ENCODE measurements at places on chromosomes 4 and X.
A peak's percentile ranks its signal among the peaks of the same experiment; 100 is the strongest.

DNA sequence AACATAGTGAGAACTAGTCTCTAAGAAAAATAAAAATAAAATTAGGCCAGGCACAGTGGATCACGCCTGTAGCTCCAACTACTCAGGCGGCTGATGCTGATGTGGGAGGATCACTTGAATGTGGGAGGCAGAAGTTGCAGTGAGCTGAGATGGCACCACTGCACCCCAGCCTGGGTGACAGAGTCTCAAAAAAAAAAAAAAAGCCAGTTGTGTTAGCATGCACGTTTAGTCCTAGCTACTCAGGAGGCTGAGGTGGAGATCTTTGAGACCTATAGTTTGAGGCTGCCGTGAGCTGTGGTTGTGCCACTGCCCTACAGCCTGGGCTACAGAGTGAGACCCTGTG, 2.5 kb downstream of the DCK start:
- DNase-seq = no peak

DNA sequence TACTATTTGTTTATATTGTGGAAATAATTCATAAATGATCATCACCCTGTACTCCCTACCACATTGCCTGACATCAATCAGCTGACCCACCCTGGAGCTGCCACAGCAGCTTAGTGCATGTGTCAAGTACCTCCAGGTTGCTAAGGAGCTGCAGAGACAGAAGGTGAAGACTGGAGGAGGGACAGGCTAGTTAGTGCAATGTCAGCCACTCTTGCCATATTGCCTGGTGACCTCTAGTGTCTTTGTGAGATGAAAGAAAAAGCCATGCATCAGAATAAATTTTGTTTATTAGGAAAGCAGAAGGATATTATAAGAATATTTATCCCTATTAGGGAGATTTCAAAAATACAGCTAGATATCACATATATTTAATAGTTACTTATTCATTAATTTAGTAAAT, 243.9 kb upstream of the FAT4 start:
- peak; percentile 12 for DNase-seq

DNA sequence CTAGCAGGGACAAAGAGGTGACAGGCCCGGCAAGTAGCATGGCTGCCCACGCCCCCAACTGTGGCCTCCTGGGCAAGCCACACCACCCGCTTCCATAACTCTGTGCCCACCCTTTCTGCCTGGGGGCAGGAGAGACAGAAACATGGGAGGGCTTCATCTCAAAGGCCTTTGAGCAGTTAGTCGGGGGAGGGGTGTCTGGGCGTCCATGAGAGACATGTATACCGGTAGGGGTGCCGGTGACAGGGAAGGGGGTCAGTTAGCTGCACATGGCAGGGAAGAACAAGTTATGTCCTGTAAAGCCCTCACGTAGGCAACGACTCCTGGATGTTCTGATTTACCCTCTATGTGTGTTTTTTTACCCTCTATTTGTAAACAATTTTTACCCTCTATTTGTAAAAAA, 9.3 kb downstream of the PDZD4 start:
- no peak for DNase-seq

DNA sequence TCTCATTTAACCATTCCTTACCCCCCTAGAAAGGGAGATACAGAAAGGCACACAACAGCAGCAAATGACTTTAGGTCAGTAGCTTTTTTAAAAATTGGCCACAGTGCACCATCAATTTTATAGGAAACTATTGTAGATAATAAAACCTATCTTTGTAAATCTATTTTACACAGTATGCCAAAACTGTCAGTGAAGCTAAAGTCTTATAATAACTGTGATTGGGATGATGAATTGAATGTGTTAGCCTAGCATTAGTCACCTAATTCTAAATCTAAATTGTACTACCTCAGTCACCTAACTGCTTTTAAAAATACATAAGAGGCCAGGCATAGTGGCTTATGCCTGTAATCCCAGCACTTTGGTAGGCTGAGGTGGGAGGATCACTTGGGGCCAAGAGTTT, 44.2 kb downstream of the SH3RF1 start:
- no peak for DNase-seq

DNA sequence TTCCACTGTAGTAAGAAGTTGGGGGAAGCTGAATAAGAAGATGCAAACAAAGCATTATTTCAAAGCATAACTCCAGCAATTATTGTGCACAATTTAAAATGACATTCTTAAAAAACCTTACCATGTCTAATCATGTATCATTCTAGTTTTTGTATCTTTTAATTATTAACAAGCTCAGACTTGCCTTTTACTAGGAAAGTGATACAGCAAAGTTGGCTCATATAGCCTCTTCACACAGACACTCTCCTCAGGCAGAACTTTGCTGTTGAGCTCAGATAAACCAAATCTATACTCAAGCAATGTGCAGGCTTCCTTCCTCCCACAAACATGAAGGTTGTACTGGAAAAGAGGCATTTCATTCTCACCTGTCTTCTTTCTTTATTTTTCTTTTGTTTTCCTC, 358.7 kb upstream of the EMCN start:
- DNase-seq = peak; percentile 5

DNA sequence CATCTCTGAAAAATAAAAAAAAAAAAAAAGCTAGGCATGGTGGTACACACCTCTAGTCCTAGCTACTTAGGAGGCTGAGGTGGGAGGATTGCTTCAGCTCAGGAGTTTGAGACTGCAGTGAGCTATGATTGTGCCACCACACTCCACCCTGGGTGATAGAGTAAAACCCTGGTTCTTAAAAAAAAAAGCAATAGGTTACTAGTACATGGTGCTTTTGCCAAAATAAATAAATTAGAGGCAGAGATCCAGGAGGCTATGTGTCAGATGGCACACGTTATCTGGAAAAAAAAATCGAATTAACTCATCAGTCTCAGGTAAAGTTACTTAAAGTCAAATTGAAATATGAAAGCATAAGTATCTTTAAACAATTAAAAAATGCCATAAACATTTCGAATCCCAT, 94.3 kb downstream of the VCX3A start:
- no peak for DNase-seq

DNA sequence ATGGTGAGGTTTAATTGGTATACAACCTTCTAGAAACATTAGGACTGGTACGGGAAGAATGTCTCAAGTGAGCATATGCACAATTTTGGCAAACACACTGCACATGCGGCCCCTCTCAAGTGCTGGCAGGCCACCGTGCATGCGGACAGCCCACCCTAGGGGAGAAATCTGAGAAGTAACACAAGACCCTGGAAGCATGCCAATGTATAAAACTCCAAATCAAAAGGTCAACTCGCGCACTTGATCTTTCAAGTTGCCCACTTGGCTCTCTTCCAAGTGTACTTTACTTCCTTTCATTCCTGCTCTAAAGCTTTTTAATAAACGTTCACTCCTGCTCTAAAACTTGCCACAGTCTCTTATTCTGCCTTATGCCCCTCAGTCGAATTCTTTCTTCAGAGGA, 488.3 kb downstream of the CFAP47 start:
- DNase-seq = no peak

- peak; percentile 68 for DNase-seq
Measured at GRCh38 chrX:123188081-123188480, 4.0 kb downstream of the GRIA3 start.

DNA sequence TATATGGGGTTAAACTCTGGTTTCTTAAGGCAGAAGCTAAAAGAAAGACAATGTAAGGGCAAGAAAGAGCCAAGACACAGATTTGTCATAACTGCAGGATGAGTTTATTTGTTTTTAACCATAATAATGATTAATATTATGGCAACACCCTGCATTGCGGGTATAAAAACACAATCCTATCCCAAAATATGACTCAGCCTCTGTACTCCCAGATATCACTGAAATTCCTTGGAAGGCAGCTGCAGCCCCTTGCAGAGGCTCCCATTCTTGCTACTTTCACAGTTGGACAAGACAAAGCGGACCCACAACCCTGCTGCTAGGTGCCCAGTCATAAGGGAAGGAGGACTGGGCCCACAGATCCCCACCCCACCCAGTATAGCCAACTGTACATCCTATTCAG, 20.4 kb upstream of the FGF16 start:
- DNase-seq = no peak

DNA sequence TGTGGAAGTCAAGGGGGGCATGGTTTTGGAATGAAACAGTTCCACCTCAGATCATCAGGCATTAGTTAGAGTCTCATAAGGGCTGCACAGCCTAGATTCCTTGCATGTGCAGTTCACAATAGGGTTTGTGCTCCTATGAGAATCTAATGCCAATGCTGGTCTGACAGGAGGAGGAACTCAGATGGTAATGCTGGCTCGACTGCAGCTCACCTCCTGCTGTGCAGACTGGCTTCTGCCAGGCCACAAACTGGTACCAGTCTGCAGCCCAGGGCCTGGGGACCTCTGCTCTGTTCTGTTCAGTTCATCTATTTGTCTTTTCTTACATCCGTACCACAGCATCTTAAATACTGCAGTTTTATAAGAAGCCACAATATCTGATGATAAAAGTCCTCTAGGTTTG, 12.2 kb upstream of the MSL3 start:
- DNase-seq = no peak

DNA sequence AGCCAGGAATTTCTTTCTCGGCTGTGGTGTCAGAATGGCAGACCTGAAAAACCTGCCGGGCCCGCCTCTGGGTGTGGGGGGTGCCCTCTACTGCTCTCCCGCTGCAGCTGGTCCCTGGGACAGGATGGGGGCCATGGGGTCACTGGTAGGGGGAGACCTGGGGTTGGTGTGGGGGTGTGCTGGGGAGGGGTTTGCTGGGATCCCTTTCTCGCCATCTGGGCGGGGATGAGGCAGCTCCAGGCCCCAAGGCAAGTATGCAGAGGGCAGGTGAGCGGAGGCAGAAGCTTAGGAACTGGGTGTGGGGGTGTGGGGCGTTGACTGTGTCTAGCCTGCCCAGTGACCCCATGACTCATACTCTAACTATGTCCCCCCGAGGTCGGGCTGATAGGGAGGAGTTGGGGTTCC, 884 bp downstream of the CCDC120 start:
- DNase-seq = no peak

DNA sequence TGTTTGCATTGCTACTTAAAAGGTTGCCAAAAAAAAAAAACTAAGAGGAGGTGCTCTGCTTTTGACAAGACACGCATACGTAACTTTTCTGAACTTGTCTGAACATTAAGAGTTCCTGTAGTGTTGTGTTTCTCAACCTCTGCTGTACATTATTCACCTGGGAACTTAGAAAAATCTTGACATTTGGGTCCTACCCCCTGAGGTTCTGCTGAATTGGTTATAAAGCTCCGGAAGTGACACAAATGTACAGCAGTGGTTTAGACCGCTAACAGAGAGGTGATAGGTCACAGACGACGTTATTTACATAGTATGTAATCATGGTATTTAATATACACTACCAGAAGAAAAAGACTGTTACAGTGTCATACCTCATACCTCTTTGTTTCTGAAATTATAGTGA, 61.1 kb downstream of the CPEB2 start:
- no peak for DNase-seq

DNA sequence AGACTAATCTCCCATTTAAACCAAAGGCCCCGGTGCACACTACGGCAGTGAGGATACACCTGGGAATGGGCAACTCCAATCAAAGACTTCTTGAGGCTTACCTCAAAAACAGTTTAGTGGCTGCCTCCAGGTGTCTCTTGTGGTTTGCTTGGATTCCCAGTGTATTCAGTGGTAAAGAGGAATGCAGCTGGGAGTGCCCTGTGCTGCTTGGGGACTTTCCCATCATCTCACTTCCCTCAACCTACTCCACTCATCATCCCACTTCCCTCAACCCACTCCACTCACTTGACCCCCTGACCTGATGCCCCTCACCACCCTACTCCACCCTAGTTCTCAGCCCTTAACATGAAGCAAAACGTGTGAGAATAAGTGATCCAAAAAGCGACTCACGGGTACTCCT, 177.3 kb upstream of the ETNPPL start:
- peak; percentile 62 for DNase-seq

DNA sequence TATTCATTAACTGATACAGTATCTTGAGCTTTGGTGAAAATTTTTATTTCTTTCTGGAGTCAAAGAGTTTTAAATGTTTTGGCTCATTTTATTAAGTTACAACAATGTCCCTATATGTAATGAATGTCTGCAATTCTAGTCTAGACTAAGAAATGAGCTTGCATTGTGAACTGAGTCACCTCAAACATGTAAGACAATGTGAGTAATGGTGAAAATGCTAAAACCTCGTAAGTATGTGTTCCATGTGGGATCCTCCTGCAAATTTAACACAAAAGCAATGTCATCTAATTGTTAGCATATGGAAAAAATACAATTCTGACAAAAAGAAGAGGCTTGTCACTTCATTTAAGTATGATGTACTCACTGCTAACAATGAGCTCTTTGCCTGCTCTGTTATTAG, 480.5 kb upstream of the FSTL5 start:
- no peak for DNase-seq

GRCh38 chr4:14452764-14453163, 549.5 kb upstream of the CPEB2 start:
- DNase-seq = no peak

GRCh38 chr4:15378062-15378461, 49.8 kb upstream of the C1QTNF7 start:
- peak; percentile 77 for DNase-seq

GRCh38 chr4:76504613-76505465, 69.8 kb downstream of the SHROOM3 start:
- DNase-seq = peak; percentile 72

DNA sequence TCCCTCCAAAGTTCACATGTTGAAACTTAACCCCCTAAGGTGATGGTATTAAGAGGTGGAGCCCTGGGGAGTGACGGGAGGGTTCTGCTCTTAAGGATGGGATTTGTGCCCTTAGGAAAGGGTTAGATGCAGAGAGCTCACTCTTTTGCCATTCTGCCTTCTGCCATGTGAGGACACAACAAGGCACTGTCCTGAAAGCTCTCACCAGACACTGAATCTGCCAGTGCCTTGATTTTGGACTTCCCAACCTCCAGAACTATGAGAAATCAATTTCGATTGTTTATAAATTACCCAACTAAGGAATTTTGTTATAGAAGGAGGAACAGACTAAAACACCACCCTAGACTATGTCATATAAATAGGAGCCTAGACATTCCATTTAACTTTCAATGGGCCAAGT, 11.7 kb downstream of the LRP2BP start:
- no peak for DNase-seq

- DNase-seq = peak; percentile 16
Measured at GRCh38 chr4:6633091-6633906, 7.2 kb upstream of the MRFAP1 start.

DNA sequence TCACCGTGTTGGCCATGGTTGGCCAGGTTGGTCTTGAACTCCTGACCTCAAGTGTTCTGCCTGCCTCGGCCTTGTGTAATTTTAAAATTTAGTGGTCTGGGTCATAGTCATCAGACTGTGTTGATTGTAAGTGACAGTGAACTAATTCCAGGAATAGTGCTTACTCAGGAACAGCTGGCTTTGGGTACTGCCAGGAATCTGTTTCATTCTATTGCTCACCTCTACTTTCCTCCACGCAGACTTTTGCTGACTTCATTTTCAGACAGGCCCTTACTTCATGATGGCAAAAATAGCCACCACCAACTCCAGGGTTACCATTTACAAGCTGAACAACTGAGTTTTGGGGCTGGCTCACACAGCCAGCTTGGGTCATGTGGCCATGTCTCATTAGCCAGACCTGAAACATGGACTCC, 54.6 kb downstream of the FNIP2 start:
- peak; percentile 98 for DNase-seq

GRCh38 chrX:41952102-41952501, 28.7 kb upstream of the CASK start:
- DNase-seq = peak; percentile 36
